ENCODE measurements at places on chromosomes 16 and 17.

DNA sequence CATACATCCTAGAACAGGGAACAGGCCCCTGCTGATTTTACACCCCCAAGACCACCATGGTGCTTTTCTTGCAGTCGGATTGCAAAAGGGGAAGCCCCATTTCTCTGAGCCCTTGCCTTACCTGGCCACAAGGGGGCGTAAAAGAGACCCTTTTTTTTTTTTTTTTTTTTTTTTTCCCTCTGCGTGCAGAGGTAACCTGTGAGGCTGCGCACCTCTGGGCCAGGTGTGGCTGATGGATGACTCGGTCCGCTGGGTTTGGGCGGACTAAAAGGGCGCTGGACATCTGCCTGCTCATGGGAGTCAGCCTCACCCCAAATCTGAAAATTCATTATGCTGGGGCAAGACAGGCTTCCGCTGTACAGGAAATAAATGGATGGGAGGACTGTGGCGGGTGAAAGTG lies 281.0 kb downstream of the CBLN1 start:
- no peak for DNase-seq

- DNase-seq, result no peak
Measured at GRCh38 chr17:79044462-79044861, 20.5 kb downstream of the C1QTNF1 start.

GRCh38 chr17:30388321-30389179 lies 9.8 kb downstream of the CPD start:
- DNase-seq, result no peak

- DNase-seq, result no peak
Measured at GRCh38 chr16:72935896-72936295, 112.0 kb downstream of the ZFHX3 start.

DNA sequence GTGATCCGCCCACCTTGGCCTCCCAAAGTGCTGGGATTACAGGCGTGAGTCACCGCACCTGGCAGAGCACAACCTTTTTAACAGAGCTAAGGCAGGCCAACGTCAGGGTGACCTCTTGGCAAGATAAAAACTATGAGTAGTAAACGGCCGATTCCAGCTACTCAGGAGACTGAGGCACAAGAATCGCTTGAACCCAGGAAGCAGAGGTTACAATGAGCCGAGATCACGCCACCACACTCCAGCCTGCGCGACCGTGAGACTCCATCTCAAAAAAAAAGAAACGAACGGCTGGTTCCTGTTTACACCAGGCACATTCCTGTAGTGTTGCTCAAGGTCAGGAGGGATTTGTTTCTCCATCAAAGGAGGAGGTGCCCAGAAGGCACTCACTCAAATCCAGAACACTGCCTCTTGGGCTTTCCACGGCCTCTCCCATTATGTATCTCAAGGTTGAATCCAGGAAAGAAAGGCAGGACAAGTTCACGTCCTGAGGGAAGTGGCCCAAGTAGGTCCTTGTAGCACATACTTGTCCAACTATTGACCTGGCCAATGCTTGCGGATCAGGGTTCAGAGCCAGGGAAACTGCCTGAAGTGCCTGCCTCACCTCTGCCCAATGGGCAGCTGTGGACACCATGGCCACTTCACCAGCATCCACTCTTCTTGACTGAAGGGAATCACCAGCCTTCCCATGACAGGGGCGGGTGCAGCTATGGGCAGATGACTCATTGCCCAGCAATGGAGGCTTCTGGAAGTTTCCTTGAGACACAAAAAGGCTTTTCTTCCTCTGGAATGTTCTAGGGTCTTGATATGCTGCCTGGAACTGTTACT lies 13.5 kb downstream of the KNOP1 start:
- no peak for DNase-seq

- DNase-seq, result no peak
Measured at GRCh38 chr17:74408262-74408661, 23.6 kb upstream of the GPRC5C start.

GRCh38 chr17:81125573-81126081 lies 39.7 kb upstream of the PVALEF start:
- no peak for DNase-seq

GRCh38 chr17:36496018-36496789 lies 9.7 kb downstream of the ZNHIT3 start:
- DNase-seq, result no peak

DNA sequence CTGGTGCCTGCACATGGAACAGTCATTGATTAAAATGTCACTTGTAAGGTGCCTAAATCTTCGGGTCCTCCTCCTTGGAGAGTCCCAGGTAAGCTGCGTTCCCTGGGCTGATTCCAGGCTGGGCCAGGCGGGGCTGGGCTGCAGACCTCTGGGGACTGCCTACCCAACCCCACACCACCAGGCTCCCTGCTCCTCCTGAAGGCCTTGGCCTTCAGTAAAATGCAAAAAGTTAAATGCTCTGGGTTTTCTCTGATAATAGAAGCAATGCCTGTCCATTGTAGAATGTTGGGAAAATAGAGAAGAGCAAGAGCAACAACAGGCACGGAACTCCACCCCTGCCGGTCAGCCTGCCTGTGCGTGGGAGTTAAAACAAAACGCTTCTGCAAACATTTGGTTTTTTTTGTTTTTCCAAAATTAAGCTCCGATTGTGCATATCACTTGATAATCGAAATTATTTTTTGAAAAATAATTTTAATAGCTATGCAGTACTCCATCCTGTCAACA lies 363.9 kb downstream of the SEC14L1 start:
- no peak for DNase-seq

DNA sequence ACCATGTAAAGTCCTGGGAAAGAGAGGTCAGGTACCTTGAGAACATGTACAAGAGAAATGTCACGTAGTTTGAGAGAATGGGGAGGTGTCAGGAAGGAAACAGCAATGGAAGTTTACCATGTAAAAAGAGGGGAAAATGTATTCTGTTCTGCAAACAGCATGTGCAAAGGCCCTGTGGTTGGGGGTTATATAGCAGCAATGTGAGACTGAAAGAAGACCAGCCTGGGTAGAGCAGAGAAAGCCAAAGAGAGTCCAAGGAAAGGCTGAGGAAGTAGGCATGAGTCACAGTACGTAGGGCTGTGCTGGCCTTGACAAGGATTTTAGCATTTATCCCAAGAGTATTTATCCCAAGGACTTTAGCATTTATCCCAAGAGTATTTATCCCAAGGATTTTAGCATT lies 141.3 kb upstream of the CACNG3 start:
- DNase-seq, result no peak

GRCh38 chr16:55737966-55738365 lies 82.2 kb downstream of the SLC6A2 start:
- DNase-seq, result no peak

DNA sequence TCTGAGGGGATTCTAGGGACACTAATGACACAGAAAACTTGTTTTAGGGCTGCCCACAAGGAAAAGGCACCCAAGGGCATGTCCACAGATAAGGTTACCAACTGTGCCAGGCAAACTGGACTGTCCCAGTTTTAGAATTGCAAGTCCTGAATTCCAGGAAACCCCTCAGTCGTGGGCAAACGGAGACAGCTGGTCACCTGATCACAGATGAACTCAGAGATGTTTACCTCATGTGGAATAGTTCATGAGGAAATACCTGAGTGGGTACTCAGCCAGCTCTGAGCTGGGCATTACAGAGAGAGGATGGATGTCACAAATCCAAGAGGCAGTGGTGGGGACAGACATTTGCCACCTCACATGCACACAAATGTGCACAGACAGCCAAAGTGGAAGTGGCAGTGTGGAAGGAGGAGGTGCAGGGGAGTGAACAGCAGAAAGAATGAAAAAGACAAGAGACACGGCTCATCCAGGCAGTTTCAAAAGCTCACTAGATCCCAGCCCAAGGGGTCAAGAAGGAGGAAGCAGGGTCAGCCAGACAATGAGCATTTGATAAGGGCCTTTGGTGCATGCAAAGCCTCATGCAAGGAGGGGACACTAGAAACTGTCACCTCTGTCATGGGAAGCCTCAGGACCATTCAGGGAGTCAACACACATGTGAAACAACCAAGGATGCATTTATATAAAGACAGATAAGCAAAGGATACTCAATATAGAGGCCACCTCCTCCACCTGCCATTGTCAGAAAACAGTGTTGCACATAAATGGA lies 24.8 kb downstream of the TTLL6 start:
- DNase-seq, result no peak

- DNase-seq, result no peak
Measured at GRCh38 chr16:21703589-21704174, 39.9 kb downstream of the OTOA start.

- DNase-seq, result no peak
Measured at GRCh38 chr16:12558641-12559040, 245.0 kb downstream of the CPPED1 start.

DNA sequence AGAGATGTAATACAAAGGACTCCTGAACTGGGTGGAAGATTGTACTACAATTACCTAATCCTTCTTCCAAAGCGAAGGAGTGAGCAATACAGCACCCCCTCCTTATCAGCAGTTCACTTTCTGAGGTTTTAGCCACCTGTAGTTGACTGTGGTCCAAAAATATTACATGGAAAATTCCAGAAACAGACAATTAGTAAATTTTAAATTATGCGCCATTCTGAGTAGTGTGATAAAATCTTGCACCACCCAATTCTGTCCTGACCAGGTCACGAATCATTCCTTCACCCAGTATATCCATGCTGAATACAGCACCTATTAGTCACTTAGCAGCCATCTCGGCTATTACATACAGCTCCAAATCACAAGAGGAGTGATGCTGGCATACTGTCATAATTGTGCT lies 23.2 kb downstream of the VPS53 start:
- no peak for DNase-seq

- peak; percentile 33 for DNase-seq
Measured at GRCh38 chr17:79956853-79957252, 78.8 kb downstream of the TBC1D16 start.

DNA sequence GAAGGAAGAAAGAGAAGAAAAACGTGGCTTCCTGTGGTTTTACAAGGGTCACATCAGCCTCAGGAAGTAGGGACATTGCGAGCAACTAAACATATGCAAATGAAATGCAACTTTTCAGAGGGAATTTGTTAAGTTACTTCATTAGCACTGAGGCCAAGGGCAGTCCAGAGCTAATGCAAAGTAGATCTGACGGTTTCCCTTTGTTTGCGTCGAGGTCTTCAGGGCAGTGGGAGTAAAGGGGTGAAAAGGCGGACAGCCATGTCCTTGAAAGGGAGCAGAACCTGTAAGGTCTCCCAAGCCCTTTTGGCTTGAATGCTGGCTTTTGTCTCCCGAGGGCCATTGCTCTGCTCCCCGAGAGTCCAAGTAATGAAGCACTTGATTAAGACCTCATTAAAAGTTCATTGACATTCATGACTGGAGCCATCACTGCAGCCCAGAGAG lies 85.0 kb downstream of the PMP22 start:
- no peak for DNase-seq

GRCh38 chr17:8789743-8790142 lies 9.4 kb downstream of the MFSD6L start:
- DNase-seq, result no peak

DNA sequence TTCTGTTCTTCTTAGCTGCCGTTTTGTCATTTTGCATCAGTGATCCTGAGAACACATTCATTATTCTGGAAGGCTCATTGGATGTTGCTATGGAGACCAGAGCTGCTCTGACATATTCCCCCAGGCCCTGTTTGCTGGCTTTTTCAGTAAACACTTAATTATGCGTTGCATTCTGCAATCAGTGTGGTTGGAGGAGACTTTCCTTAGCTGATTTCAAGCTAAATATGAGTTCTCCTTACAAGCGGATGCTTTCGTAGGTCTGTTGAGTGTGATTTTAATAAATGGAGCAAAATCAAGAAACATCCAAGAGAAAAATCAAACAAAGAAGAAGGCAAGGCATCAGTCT lies 38.2 kb upstream of the NUDT7 start:
- DNase-seq, result no peak

GRCh38 chr17:82545071-82545462 lies 25.5 kb downstream of the FOXK2 start:
- DNase-seq, result no peak

DNA sequence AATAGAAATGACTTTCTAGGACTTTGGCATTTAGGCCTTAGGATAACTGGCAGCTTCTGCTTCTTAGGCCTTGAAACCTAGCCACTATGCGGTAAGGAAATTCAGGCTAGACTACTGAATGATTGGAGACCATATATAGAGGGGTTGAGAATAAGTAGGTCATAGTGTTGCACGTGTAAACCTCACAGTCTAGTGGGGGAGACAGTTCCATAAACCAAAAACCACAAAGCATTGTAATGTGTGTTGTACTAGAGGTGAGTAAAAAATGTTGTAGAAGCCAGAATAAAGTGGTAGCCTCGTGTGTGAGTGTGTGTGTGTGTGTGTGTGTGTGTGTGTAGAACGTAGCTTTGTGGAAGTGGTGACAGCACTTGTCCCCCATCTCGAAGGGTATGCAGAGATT lies 188.5 kb downstream of the MAP2K6 start:
- no peak for DNase-seq

DNA sequence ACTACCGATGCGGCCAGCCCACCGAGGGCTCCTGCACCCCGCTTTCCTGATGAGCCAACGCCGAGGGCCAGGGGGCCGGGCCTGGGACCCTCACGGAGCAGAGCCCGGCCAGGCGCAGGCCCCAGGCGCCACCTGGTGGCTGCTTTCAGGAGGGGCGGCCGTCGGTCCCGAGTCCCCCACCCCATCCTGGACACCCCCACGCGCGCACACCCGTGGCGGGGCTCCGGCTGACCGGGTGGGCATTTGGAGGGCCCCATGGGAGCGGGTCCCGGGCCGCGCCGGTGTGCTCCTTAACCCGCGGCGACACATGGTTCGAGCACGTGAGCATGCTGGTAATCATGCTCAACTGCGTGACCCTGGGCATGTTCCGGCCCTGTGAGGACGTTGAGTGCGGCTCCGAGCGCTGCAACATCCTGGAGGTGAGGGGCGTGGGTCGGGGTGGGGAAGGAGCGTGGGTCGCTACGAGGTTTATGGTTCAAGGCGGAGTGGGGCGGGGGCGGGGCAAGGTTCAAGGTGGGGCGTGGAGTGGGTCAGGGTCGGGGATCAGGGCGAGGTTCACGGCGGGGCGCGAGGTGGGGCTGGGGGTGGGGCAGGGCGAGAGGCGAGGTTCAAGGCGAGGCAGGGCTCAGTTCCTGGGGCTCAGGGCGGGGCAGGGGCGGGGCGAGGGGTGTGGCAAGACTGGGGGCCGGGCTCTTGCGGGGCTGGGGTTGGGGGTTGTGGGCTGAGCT lies 30.2 kb downstream of the TPSG1 start:
- no peak for DNase-seq

DNA sequence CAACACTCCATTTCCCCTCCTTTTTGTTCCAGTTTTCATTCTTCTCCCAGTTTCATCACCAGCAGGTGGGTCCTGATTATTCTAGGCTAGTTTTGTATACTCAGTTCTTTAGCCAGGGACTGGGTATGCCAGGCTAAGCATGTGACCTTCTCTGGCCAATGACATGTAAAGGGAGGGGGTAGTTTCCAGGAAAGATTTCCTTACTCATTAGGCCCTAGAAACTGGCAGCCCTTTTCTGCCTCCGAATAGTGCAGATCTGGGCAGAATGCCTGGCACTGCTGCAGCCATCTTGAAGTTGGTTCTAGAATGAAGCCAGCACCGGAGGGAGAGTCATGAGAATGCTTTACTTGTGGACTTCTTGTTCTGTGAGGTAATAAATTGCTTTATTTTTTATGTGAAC lies 126.9 kb upstream of the AXIN2 start:
- DNase-seq, result no peak
